ENCODE measurements at places on chromosomes 5 and 9. TPM values are rescaled to one million over a fixed set of nuclear protein-coding genes. Genes with fewer than 3 reads are reported as not detected.

DNA sequence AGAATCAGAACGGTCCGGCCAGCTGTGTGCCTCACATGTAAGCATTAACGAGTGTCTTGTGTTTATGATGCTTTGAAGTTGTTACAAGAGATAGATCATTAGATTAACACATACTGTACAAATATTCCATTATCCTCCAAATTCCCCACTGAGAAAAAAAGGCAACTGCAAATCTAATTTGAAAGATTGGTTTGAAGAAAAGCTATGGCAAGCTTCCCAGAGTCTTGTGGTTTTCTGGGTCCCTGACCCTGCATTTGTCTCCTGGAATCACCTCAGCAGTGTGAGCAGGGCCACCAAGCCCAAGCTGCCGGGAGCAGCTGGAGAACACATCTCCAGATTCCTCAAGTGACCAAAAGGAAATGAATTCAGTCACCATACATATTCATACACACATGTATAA lies 36.9 kb upstream of the ADAMTS16 start:
- DNase-seq, result no peak

DNA sequence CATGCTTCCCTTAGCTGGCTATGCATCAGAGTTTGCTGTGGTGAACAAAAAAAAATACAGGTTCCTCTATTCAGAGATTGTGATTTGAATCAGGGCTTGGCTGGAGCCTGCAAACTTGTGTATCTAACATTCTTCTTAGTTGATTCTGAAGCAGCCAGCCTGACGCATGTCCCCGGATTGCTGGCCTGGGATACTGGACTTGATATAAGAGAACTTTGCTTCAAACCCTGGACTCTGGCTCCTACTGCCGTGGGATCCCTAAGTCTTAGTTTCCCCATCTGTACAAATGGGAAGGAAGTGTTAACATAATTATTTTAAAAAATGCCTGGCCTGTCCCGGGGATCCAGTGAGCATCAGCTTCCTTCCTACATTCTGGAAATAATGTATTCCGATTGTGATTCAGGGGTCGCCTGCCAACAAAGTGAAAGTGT lies 292.8 kb downstream of the ARHGEF28 start:
- peak; percentile 57 for DNase-seq

The LIFR gene
- total RNA-seq, result 119 TPM

DNA sequence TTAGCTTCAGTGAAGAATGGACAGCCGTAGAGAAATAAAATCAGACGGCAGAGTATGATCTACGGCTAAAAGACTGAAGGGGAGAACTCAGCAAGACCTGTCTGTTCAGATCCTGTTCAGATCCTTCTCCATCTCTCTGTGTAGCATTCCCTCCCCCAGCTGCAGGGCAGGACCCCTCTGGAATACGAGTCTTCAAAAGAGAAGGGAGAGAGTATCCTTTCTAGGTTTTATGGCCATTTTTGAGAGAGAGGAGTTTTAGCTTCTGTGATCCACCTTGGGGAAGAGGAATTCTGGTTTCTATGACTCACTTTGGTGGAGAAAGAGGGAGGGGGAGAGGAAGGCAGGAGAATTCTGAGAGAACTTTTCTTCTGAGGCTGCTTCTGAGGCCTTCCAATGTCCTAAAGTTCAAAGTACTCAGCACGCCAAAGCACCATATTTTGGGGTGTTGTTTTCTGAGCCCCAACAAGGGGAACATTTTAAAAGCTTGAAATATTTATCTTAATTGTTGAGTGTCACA lies 194.4 kb upstream of the TLE4 start:
- DNase-seq, result no peak

- DNase-seq, result no peak
These were observed 18.4 kb upstream of the SCGB3A2 start for GRCh38 chr5:147859962-147860640.

DNA sequence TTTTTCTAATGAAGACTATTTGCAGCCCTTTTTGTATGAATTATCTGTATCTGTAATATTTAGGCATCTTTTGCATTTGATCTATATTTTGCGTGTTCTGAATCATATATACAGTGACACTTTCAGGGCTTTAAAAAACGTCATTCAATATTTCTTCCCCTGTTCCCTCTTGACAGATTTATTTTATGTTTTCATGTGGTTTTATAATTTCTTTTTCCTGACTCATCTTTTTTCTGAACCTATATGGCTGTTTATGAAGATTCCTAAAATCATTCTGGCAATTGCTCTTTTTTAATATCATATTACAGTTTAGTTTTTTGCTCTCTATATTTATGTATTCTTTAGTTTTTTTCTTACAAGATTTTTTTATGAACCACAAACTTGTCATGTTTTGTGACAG lies 67.6 kb downstream of the SMARCA2 start:
- DNase-seq, result no peak

GRCh38 chr5:174159327-174160114 lies 114.0 kb downstream of the NSG2 start:
- no peak for DNase-seq

- DNase-seq, result no peak
These were observed 6.9 kb downstream of the PPP1R26 start for GRCh38 chr9:135486267-135487065.

DNA sequence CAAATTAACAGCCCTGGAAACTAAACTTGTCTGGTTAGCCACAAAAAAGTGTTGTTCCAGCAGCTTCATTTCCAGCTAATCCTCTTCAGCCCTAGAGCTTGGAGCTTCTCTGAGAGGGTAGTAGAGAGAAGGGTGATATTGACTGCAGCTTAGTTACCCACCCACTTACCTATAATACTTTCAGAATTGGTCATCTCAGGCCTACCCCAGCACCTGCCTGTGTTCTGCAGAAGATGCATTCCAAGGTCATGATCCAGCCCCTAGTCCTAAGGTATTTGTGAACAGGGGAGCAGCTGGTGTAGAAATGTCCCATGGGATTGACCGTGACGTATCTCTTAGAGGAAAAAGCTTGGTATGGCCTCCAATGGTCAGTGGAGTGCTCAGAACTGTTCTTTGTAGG lies 289.0 kb downstream of the NR3C1 start:
- no peak for DNase-seq

The DBH gene
- not detected for total RNA-seq
